Stimulated activated CD4-positive, alpha-beta T cell treated with anti-CD3 and anti-CD28 coated beads, Interleukin-15, amount 100 ng/mL, for 1 hour (primary cell): ENCODE measurements at places on chromosomes 4 and X.

DNA sequence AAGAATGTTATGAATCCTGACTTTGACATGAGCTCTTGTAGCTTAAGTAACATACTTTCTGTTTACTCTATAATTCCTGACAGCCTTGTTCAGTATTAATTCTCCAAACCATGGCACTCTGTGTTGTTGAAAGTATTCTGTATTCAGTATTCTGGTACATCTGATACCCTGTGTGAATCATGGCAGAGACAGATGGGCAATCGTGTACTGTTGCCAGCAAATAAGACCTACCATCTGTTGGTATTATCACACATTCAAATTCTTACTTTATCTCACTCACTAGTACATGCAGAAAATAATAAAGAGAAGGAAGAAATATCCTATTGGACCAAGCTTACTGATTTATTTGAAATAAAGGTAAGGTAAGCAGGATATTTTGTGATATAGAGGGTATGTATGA, 7.9 kb downstream of the MBTPS2 start:
- no peak for DNase-seq

GRCh38 chr4:6338951-6339817, 69.5 kb downstream of the WFS1 start:
- DNase-seq = no peak

- DNase-seq = no peak
These were observed 145.7 kb downstream of the AMMECR1 start for GRCh38 chrX:110172215-110172614.

DNA sequence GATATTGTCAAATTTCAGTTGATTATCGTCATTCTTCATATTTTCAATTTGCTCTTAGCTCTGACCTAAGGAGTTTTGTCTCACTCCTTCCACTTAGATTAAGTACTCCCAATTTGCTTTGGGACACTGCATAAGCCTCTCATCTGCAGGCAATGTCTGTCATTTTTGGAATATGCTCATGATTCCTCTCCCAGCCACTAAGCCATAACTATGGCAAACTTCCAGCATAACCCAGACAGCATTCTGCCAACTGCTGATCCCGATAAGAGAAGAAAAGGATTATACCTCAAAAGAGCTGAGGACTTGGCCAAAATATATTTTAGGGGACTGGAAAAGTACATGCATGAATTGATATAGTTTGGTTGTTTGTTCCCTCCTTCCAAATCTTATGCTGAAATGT, 444.4 kb downstream of the GABRG1 start:
- no peak for DNase-seq

GRCh38 chr4:158809611-158810486, 41.0 kb downstream of the FNIP2 start:
- DNase-seq = no peak

DNA sequence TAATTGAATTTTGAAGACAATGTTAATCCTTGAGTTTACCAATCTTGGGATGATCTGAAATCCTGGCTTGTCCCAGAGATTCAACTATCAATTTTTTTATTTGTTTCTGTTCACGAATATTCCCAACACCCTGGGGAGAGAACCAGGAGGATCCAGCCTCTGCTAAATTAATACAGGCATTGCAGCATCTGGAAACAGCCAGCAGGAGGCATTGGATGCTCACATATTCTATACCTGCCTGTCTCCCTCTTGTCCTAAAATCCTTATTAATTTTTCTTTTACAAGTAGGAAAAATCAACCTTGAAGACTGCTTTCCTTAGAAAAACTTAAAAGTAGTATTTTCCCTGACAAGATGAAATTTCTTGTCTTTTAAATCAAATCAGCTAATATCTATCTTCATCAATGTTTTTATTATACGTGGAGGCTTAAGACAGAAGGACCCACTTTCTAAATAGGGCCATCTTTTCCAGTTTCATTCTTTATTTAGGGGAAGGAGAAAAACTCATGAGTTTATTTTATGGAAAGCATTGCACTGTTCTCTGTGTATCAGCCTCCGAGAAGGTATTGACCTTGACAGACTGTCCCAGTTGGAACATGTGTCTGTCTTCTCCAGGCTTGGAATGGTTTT, 102.4 kb downstream of the CLNK start:
- no peak for DNase-seq

DNA sequence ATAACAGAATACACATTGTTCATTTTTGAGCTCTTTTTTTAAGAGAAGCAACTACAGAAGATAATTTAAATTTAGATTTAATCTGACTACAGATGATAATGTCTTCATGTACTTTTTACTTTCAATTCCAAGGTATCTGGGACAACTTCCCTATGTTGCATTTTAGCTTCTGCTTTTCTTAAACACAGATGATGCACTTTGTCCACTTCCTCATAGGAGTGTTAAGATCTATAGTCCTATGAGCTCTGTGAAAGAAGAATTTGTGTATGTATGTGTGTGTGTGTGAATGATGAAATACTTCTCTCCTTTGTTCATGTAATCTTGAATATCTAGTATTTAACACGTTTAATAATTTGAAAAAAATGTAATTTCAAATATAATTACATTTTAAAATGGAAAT, 5.3 kb upstream of the FHIP1A start:
- no peak for DNase-seq

GRCh38 chr4:3031357-3032082, 42.8 kb downstream of the HTT-AS start:
- no peak for DNase-seq

DNA sequence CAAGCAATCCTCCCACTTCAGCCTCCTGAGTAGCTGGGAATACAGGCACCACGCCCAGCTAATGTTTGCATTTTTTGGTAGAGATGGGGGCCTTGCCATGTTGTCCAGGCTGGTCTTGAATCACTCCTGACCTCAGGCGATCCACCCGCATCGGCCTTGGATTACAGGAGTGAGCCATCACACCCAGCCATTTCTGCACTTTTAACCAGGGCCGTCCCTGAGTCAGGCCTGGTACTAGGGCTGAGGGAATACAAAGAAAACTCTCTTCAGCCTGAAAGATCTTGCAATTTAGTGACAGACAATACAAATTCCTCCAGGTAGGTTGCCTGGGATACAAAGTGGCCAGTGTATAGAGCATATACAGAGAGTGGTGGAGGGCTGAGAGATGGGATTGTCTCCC, 65.8 kb downstream of the BCOR start:
- no peak for DNase-seq
